Right atrium auricular region (tissue), 2 donors: ENCODE measurements at places on chromosomes 5 and 9. TPM values are rescaled to one million over a fixed set of nuclear protein-coding genes. Genes with fewer than 3 reads are reported as not detected.

DNA sequence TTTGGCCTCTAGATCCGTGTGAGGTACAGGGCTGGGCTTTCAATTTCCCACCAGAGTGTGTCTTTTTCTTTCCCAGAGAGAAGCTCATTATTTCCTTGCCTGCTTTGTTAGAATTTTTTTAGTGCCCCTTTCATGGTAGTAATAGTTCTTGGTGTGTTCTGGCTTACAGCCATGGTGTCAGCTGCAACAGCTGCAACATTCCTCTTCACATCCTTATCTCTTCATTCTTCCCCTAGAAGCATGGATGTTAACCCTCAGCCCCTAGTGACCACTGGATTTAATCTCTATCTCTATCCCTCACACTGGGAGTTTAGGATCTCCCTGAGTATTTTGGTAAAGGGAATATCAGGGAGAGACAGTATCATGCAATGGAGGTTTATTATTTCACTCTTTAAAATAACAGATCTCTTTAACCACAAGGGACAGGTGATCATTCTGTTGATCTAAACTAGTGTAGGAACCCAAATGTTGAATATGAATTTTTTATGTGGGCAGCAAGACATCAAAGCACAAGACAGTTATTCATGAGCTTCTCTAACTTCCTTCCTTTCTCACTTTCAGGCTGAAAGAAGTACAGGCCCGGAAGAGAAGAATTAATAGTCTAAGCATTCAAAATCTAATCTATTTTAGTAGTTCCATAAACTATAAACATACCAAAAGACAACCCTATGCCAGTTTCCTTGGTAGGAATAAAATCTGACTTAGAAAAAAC is 160.2 kb downstream of the FAM170A start:
- no peak for DNase-seq

The OCLN gene
- 2.7 TPM for total RNA-seq

- DNase-seq, result no peak
These were observed 348.0 kb downstream of the NPR3 start for GRCh38 chr5:33059081-33059480.

- no peak for DNase-seq
These were observed 746 bp downstream of the RGS3 start for GRCh38 chr9:113464286-113464660.

GRCh38 chr5:120576588-120576987 is 112.5 kb downstream of the PRR16 start:
- DNase-seq, result no peak
